ENCODE measurements at places on chromosomes 2 and 18.
A peak's percentile ranks its signal among the peaks of the same experiment; 100 is the strongest.

- no peak for DNase-seq
Observed at GRCh38 chr2:11805920-11806319, 59.5 kb downstream of the LPIN1 start.

- DNase-seq, result no peak
Observed at GRCh38 chr18:24094561-24094960, 44.3 kb upstream of the CABYR start.

GRCh38 chr2:217994776-217995274, 8.0 kb downstream of the TNS1 start:
- DNase-seq, result no peak

- DNase-seq, result no peak
Observed at GRCh38 chr18:48219810-48220499, 189.2 kb downstream of the ZBTB7C start.

DNA sequence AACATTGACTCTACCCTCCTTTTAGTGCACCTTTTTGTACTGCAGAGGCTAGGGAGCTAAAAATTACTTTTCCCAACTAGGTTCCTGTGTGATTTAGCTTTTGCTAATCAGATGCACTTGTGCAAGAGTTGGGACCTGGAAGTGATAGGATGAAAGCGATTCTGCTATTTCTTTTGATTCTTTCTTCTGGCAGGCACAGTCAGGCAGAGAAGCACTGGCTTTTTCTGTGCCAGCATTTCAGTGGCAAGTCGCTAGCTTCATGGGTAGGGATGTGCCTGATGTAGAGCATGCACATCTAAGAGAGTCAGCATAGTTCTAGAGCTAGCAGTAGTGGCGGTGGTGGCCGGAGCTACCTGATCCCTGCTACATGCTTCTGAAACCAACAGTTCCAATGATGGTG, 89.8 kb downstream of the MDH1 start:
- DNase-seq, result no peak

- no peak for DNase-seq
Observed at GRCh38 chr2:201205515-201205849, 22.5 kb downstream of the CASP10 start.

GRCh38 chr2:20130821-20131645, 79.6 kb upstream of the LAPTM4A start:
- no peak for DNase-seq

DNA sequence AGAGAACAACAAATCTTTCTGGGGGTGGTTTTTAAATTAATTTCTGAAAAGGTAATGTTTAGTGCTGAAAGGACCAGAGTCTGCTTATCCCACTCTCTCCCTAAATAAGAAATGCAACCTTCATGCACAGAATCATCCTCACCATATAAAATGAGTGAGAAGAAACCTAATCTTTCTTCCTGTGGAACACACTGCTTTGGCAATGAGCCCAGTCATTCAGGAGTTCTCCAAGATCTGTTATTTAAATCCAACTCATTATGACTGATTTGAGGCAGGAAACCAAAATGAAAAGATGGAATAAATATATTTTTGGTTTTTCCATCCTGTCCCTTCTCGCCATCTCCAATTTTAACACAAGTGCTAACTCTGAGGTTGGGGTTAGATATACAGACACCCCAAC, 228.3 kb downstream of the SRBD1 start:
- DNase-seq, result no peak

GRCh38 chr2:129717560-129718130, 261.8 kb upstream of the RAB6C start:
- DNase-seq, result no peak

DNA sequence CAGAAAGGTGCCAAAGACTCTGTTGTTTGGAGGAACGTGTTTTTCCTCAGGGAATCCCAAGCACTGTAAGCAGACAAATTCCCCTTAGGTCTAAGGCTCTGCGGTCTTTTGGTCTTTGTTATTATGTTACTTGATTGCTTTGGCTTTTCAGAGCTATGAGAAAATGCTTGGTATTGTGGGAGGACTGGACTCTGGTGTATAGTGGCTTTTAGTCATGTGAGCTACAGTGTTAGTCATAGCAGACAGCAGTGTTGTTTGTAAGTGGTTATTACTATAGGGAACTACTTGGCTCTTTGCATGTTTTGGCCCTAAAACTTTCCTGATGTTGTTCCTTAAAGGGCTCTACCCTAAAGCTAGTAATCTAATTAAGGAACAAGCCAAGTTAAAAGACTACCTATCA, 956.2 kb upstream of the LRATD1 start:
- no peak for DNase-seq

GRCh38 chr2:9335322-9335832, 88.0 kb downstream of the ITGB1BP1 start:
- no peak for DNase-seq

- no peak for DNase-seq
Observed at GRCh38 chr18:65322895-65323294, 427.9 kb upstream of the CDH7 start.

- no peak for DNase-seq
Observed at GRCh38 chr2:66435549-66435875, 587 bp downstream of the MEIS1 start.

DNA sequence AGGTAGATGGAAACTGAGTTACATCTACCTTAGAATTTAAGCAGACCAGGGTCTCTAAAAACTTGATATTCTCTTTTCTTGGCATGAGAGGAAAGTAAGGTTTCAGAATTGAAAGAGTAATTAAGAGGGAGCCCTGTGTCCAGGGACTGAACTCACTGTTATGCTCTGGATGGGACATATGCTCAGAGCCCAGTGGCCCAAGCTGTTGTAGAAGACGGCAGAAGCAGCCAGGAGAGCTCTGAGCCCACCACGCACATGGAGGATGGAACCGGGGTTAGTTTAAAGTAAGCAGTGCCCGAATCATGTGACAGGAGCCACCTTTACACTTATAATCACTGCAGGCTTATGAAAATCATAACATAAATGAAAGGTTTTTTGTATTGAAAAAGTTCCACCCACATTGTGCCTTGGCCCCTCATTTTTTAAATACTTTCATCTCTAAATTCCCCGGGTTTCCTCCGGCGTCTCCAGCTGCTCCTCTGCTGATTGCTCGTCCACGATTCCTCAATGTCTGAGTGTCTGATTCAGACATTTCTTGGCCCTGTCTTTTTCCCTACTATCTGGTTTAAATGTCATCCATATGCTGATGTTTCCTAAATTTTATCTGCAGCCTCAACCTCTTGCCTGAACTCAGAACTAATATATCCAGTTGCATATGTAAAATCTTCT, 36.1 kb upstream of the SPTBN1 start:
- no peak for DNase-seq

DNA sequence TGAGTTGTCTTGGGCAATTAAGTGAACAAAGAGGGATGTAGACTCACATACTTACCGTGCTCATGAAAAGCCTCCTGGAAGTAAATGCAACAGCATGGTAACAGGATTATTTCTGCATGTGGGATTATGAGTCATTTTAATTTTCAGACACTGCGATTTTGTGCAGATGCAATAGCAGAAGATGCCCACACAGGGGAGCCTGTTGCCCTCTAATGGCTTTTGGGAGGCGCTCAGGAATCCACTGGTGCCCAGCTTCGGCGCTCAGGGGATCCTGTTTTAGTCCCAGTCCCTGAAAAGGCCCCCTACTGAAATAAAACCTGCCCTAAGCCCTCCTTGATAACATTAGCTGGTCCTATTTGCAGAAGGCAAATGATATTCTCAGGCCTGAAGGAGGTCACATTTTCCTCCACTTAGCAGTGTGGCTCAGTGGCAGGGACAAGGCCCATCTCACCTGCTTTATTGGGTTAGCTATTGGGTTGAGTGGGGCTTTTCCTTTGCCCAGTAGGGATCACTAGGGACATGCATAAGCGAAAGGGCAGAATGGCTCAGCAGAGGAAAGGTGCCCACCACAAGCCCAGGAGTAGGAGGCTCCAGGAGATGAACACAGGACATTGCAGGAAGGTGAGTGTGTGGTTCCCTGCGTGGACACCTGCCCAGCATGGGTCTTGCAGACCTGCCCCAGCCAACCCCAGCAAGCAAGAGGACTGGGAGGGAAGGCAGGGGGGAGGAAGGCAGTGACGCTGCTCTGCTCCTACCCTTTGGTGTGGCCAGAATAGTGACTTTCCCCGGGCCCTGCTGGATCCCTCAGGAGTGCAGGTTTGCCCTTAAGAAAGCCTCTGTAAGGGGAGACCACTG, 26.5 kb upstream of the KCNS3 start:
- peak; percentile 58 for DNase-seq

GRCh38 chr2:64017811-64018700, 1.2 kb downstream of the VPS54 start:
- DNase-seq, result peak; percentile 26

DNA sequence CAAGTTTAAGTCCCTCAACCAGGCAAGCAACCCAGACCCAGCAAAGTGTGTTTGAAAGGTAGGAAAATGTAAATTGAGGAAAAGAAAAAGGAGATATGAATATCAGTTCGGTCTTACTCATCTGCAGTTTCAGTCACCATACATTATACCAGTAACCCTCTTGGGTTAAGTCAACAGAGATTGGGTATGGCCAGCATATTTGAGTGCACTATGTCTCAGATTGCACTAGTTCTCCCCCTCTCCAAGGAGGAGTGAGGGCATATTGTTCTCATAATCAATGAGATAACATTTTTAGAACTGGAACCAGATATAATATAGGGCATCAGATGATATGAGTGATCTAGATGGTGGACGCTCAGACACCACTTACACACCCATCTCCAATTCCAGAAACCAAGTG, 141.5 kb downstream of the COPS8 start:
- no peak for DNase-seq

- DNase-seq, result no peak
Observed at GRCh38 chr2:203412546-203413331, 84.5 kb downstream of the ABI2 start.

GRCh38 chr2:55880416-55881143, 43.0 kb downstream of the EFEMP1 start:
- DNase-seq, result no peak
